ENCODE measurements at places on chromosomes 7 and 10.

GRCh38 chr7:22867003-22867402 lies 44.4 kb upstream of the TOMM7 start:
- DNase-seq = no peak

DNA sequence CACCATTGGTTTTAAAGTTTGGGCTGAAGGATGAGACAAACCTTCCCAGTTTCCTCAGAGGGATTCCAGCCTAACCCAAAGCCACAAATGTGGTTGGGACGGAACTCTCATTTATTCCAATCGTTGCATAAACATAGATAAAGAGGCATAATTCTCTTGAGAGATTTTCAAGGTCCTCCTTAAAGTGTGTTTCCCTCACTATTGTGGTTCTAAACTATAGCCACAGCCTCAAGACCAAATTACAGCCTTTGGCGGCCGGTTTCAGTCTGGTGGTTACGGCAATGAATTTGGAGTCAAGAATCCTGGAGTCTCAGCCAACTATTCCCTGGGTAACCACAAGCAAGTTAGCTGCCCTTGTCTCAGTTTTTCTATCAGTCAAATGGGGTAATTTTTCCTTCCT lies 42.6 kb downstream of the SEM1 start:
- DNase-seq = no peak

- no peak for DNase-seq
Observed at GRCh38 chr10:113643183-113643582, 20.7 kb downstream of the NRAP start.

DNA sequence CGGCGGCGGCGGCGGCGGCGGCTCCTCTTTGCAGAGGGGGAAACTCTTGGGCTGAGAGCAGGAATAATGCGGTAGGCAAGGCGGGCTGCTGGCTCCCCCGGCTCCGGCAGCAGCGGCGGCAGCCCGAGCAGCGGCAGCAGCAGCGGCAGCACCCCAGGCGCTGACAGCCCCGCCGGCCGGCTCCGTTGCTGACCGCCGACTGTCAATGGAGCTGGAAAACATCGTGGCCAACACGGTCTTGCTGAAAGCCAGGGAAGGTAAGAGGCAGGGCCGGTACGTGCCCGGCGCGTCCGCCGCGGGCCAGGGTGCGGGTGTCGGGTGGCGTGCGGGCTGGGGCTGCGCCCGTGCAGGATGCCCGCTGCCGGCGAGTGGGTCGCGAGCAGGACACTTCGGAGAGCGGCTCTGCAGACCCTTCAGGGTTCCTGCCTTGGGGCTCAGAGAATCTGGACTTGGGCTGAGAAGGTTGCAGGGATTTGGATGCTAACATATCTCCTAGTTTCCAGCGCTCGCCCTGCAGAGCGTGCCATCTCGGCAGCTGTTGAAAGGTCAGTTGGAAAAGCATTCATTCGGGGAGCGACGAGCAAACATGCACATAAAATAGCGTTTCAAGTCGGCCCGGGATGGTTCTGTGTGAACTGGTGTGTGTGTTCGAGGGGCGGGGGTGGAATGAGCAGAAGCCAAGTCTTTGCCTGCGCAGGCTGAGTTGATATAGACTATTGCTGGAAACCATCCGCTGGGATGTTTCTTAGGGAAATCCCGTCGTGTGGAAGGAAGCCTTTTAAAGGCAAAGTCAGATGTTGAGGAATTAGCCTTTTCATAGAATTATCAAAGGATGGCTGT lies 562 bp downstream of the GRK5 start:
- peak; percentile 47 for DNase-seq

DNA sequence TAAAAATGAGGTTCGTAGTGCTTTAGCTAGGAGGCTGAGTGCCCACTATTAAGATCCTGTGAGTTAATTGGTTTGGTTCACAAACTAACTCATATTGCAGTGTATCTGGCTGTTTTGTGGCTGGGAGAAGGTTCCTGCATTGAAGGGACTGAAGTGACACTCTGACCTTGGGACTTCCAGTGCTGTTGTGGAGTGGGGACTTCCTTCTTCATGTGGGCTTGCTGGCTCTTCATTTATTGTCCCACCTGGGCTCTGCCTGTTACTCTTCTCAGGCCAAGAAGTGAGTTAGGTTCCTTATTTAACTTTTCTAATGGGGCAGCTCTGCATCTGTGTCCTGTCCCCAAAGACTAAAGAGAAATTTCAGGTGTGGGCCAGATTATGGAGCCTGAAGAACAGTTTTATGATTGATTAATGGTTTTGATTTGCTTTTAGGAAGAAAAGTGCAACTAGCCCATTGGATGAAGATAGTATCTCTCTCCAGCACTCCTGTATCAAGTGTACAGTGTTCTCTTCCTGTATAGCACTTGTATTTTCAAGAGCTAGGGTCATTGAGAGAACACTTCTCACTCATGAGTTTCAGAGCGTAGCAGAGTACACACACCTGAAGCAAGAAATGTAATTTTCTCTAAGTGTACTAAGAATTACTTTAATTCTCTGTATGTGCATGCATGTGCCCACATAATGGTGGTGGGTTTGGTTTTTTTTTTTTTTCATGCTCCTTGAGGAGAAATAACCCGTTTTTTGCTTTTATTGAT lies 54.8 kb downstream of the AUTS2 start:
- DNase-seq = no peak

DNA sequence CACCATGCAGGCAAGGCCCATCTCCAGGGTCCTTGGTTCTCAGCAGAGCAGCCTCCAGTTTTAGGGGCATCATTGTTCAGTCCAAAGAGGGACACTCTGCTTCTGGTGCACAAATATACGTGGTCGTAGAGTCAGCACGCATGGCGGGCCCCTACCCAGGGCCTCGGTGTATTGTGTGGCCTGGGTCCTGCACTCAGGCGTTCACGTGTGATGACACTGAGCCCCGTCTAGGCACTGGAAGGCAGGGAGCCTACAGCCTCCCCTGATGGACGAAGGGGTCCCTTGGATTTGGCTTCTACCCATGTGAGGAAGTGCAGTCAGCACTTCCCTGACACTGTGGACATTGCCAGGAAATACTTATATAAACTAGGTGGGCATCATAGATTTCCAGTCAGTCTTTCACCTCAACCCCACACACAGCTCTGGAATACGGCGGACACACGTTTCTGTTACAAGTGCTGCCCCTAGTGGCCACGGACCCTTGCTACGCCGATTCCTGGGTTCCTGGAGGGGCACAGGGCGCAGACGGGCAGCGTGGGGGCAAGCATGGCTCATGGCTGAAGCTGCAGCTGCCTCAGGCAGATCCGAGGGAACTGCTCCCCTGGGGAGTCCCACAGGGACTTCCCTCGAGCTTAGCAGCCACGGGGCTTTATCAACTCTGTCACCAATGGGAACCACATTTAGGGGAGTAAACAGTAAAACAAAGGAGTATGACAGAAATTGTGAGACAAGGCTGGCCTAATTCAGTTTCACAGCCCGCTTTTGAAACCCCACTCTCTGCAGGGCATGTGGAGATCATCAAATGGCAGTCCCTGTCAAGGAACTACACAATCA lies 25.4 kb downstream of the AIFM2 start:
- no peak for DNase-seq

DNA sequence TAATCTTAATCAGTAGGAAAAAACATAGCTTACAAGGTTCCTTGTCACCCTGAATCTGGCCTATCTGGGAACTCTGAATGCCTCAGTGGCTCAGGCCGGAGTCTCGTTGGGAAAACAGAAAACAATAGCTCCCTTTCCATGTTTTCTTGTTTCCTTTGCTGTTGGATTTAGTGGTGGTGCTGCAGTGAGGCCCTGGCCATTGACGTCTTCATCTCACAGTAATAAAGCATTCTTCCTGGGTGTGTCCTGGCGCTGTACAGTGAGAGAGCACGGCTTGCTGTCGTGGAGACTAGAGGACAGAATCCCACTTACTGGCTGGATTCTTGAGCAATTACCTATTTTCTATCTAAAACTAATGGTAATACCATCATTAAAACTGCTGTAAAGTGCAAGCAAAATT lies 1.3 kb upstream of the SPOCK2 start:
- no peak for DNase-seq

- DNase-seq = peak; percentile 74
Observed at GRCh38 chr7:79877874-79878465, 256.7 kb upstream of the GNAI1 start.

- DNase-seq = no peak
Observed at GRCh38 chr10:124936813-124937212, 5.1 kb upstream of the ZRANB1 start.

GRCh38 chr10:27890971-27891370 lies 107.9 kb downstream of the ODAD2 start:
- DNase-seq = no peak

DNA sequence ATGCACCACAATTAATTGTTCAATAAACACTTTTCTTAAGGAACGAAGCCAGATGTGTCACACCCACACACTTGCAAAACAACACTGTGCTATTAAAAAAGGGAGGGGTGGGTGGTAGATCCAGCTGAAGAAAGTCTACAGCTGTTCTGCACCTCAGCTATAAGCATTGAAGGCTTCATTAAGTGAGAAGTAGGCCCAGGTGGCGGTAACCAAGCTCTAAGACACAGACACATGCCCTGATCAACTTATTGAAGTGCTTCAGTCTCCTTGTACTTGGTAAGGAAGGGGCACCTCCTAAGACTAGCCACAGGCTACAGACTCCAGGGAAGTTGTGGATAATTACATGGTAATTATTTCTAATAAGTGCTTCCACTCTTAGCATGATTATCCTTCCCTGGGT lies 4.5 kb upstream of the CPVL start:
- DNase-seq = no peak

DNA sequence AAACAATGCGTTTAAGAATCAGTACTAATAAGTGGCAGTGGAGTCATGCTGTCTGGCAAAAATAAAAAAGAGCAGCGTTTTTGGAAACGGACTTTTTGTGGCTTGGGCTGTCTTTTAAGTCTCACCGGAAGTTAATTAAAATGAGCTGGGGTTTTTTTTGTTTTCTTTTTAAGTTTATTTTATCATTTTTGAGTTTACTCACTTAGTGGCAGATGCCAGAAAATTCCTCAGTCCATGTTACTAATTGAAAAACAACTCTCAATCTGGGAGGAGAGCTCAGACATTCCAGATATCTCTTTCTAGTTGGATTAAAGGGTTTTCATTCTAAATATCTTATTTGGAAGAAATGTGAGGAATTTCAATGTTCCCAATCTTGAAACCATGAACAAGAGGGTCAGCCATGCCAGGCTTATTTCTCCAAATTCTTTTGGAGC lies 133.8 kb upstream of the AGR3 start:
- DNase-seq = no peak

- DNase-seq = peak; percentile 63
Observed at GRCh38 chr7:40329601-40330153, 194.9 kb downstream of the SUGCT start.

DNA sequence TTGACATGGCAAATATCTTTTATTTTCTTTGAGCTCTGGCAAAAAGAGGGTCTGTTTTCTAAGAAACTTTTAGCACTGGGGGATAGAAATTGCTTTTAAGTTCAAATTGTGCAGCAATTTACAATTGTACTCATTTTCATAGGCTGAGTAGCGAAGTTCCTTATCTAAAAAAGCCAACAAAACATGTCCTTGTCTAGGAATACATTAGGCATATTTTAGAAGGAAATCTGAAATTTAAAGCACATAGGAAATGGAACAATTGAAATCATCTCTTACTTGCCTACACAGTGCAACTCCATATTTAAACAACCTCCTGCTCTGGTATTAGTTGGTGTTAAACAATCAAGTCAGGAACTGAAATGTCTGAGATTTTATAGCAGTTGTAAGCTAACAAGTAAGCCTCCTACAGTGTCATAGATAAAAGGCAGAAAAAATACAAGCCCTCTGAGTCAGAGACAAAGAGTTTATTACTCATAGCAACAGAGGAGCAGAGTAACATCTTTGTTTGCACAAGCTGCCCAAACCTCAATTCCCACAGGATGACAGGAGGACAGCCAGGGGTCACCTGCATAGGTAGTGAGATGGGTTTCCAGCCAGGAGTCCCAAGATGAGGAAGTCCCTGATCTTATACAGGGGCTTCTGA lies 280.2 kb upstream of the HGF start:
- peak; percentile 14 for DNase-seq

DNA sequence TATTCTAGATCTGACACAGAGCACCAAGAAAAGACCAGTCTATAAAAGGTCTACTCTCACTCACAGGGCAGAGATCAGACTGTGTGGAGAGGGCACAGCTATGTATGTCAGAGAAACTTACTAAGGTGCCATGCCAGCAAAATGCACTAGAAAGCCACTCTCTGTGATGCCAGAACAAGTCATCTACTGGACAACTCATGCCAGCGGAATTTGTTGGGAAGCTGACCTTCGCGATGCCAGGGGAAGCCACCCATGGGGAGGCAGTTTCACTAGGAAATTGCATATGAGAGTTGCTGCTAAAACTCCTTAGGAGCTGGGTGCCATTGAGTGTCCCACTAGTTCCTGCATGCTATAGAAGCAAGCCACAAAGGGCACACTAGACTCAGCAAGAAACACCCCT lies 58.5 kb downstream of the MICU1 start:
- DNase-seq = no peak

GRCh38 chr7:126801733-126802132 lies 451.0 kb downstream of the GRM8 start:
- no peak for DNase-seq

DNA sequence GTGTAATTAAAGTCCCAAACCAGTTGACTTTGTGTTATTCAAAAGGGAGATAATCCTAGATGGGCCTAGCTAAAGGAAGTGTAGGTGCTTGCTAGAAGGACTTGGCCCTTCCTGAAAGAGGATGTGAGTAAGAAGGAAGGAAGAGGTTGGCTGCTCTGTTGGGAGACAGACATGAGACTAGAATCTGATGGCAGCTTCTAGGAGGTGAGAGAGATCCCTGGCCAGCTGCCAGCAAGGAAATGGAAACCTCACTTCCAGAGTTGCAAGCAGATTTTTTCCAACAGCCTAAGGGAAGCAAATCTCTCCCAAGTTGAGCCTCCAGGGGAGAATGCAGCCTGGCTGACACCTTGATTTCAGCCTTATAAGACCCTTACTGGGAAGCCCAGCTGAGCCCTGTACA lies 368.4 kb upstream of the ZMIZ1 start:
- DNase-seq = no peak

GRCh38 chr7:54292171-54292925 lies 249.8 kb upstream of the VSTM2A start:
- DNase-seq = peak; percentile 45

DNA sequence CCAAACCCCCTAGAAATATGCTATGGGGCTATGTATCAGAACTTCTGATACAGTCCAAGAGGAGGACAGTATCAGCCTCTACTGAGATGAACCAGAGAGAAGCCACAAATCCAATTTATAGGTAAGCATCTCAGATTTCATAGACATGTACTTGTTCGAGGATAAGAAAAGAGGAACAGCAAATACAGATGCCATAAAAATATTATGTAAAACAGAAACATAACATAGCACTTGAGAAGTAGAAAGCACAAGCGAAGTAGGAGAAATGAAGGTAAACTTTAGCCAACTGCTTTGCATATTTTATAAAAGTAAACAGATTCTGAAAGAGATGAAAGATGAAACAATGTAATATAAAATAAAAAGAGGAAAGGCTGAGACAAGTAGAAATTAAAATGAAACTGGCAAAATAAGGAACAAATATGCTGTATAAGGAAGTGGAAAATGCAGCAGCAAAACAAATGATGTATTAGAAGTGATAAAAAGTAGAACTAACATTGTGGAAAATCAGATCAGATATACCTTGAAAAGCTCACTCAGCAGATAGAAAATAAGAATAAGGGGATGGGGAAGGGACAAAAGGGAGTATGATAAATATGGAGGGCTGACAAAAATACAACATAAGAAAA lies 135.1 kb downstream of the SKAP2 start:
- no peak for DNase-seq

All from SK-N-DZ (cell line).